ENCODE measurements at places on chromosomes 2 and 18. TPM values are rescaled to one million over a fixed set of nuclear protein-coding genes. Genes with fewer than 3 reads are reported as not detected.
A peak's percentile ranks its signal among the peaks of the same experiment; 100 is the strongest.

SERPINB11 gene
- not detected for total RNA-seq

GPR75 gene
- total RNA-seq: 2.6 TPM

TLX2 gene
- total RNA-seq: 0.40 TPM

- DNase-seq: no peak
Measured at GRCh38 chr2:150095361-150096095, 391.9 kb downstream of the RND3 start.

DNA sequence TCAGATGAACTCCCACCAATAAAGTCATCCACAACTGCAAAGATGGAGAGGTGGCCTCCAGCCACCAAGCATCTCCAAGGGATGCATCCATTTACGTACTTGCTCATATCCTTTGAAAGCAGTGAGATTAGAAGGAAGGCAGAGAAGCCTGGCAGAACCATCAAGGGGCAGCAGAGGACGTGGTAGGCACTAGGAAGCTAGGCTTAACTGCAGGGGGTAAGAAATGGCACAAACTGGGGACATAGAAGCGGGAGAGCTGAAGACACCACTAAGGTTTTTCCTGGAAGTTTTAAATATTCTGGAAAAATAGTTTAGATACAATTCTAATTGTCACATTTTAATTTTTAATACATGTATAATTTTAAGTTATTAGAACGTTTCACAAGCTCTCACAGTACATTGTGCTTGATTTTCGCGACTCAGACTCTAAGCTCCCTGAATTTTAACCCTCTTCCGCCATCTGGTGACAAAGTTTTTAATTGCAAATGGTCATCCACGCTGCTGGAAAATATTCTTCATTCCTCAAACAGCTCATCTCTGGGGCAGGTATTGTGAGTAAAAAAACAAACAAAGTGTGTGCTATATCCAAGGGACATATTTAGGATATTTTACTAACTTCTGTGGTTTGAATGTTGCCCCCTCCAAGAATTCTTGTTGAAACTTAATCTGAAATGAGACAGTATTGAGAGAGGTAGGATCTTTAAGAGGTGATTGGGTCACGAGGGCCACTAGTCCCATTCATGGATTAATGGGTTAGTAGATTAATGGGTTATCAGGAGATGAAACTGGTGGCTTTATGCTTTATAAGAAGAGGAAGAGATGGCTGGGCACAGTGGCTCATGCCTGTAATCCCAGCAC, 1.6 kb upstream of the PSTPIP2 start:
- peak; percentile 78 for DNase-seq

DNA sequence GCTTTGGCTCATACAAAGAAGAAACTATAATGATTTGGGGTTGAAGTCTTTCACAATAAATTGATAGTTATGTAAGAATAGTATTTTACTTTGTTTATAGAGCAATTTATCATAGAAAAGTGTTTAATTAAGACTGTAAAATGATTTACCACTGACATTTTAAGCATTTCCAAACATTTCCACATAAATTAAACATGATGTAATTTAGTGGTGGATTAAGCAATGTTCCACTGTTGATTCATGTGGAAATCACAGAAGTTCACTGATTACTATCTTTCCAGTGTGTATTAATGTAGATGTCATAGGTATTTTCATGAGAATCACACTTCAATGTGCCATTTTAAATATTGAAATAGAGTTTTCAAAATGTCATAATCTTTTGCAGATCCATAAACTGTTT, 40.1 kb upstream of the GRB14 start:
- DNase-seq: no peak

DNA sequence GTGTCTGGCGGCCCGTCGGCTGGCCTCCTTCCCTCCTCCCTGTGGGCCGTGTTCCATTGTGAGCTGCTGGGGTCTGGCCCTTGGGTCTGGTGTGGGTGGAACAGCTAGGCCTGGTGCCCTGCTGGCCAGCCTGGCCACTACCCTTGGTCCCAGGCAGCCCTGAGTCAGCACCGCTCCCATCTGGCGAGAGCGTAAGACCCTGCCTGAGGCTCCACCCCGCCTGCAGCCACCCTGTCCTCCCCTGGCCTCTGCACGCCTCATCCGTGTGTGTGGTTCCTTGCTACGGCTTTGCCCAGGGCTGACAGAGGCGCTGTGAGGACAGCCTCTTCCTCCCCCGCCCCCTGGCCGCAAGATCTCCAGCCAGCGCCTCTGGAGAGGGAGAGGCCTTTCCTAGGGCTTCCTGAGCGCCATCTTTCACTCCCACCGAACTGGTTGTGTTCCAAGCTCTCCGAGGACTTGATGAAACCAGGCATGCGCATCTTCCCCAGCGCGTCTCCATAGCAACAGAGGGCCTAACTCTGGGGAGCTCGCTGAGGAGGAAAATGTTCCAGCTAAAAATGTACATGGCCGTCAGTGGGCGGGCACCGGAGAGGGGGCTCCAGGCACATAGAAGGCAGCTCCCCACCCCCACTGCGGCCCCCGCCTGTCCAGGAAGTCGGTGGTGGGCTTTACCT, 83.0 kb downstream of the STPG4 start:
- no peak for DNase-seq

DNA sequence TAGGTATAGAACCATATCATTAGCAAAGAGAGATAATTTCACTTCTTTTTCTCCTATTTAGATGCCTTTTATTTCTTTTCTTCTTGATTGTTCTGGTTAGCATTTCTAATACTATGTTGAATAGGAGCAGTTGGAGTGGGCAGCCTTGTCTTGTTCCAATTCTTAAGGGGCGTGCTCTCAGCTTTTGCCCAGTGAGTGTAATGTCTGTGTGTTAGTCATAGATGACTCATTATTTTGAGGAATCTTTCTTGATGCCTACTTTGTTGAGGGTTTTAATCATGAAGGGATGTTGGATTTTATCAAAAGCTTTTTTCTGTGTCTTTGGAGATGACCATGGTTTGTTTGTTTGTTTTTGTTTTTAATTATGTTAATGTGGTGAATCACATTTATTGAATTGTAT, 1453.1 kb upstream of the SLC39A10 start:
- no peak for DNase-seq

GRCh38 chr2:64328756-64329155, 125.2 kb upstream of the LGALSL start:
- DNase-seq: no peak

- DNase-seq: no peak
Measured at GRCh38 chr2:240213226-240213475, 72.7 kb upstream of the OTOS start.

DNA sequence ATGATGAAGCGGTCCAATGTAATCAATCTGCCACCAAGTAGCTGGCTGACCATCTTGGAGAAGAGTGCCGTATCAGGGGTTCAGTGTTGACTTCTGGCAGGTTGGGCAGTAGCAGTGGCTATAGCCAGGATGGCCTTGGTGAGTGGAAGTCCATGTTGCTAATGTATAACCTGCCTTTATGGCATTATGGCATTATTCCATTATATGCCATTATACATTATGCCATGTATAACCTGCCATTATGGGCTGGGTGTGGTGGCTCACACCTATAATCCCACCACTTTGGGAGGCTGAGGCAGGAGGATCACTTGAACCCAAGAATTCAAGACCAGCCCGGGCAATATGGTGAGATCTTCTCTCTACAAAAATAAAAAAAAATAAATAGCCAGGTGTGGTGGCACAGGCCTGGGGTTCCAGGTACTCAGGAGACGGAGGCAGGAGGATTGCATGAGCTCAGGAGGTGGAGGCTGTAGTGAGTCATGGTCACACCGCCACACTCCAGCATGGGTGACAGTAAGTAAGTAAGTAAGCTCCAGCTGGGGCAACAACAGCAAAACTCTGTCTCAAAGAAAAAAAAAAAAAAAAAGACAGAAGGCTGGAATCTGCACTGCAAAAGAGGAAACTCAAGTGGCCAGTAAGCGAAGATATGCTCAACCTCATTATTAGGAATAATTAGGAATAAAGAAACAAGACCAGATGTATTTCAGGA, 24.4 kb upstream of the EMILIN2 start:
- no peak for DNase-seq

DNA sequence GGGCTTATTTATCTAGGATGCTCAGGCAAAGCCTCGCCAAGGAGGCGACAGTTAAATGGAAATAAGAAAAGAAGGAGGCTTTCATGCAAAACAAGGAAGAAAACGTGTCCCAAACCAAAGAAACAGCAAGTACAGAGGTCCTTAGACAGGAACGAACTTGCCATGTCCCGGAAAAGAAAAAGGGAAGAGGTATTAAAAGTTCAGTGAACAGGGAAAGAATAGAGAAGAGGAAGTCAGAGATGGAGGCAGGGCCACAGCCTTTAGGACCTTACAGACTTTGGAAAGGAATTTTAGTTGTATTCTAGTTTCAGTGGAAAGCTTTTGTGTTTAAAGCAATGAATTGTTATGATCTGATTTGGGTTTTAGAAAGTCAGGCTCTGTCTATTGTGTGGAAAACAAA, 22.1 kb downstream of the IKZF2 start:
- no peak for DNase-seq

DNA sequence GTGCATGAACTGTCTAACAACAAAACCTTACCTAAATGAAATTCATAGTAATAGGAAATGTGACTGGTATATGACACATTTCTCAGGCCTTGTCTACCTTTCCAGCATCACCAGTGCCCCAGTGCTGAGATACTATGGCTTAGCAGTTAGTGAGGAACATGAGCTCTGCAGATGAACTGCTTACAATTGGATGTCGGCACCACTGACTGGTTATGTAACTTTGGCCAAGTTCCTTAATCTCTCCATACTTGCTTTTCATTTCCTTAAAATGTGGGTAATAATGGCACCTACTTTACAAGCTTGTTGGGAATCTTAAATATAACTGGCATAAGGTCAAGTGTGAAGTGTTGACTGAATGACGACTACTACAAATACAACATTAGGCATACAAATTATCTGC, 136.3 kb downstream of the OLA1 start:
- DNase-seq: no peak

Measured in activated CD4-positive, alpha-beta T cell treated with anti-CD3 and anti-CD28 coated beads, Interleukin-2, amount 10 ng/mL, durations not matched to agents 7 days and 5 days (primary cell).